Mammary epithelial cell (primary cell): ENCODE measurements at places on chromosomes 11 and 22. TPM values are rescaled to one million over a fixed set of nuclear protein-coding genes. Genes with fewer than 3 reads are reported as not detected.

DNA sequence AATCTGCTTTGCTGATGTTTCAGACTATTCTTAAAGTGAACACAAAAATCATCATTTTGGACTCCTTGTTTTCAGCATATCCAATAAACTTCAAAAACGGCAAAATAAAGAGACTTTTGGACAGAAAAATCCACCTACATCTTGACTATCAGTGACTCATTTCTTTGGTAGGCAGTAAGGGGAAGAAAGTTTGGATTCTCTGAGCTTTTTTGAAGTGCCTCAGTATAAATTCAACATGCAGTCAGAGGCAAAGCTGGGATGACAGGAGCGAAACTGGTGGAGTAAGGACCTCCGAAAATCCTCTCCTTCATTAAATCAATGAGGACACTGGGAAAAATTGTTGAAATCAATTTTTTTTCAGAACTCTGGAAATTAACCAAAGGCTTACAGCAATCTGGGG is 29.7 kb downstream of the EFCAB6 start:
- no peak for DNase-seq

DNA sequence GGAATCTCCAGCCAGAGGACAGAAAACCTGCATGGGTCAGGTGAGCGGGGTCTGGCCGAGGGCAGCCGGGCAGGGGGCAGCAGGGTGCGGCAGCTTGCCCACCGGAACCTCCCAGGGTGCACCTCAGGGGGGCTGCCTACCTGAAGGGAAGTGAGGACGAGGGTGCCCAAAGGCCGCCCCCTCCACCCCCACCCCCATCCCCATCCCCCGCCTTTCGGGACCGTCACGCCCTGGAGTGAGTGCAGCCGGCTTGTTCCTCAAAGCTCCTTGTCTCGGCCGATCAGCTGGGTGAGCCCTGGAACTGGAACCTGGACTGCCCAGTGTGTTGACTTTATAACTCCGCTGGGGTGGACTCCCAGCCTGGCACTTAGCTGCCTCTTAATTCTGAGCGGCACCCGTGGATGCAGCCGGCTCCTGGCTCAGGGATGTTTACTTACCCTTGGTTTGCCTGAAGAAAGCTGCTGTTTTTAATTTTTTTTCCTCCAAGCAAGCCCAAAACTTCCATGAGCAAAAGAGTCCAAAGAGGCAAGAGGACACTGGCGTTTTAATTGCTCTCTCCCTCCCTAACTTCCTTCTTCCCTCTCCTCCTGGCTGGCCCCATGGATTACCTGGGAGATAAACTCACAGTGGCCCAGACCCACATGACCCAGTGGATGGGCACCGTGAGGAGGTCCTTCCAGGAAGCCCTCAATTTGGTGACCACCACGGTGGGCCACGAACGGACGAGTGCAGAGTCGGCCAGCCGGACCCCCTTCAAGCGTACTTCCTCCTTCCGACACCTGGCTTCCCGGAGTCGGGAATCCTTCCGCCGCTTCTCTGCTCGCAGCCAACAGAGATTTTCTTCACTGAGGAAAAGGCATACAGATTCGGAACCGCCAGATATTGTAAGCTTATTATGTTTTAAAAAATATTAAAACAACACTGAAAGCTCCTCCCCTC is 87.8 kb upstream of the CRYBB3 start:
- no peak for DNase-seq

GRCh38 chr11:692824-693414 is 2.1 kb downstream of the DEAF1 start:
- peak; percentile 95 for DNase-seq

DNA sequence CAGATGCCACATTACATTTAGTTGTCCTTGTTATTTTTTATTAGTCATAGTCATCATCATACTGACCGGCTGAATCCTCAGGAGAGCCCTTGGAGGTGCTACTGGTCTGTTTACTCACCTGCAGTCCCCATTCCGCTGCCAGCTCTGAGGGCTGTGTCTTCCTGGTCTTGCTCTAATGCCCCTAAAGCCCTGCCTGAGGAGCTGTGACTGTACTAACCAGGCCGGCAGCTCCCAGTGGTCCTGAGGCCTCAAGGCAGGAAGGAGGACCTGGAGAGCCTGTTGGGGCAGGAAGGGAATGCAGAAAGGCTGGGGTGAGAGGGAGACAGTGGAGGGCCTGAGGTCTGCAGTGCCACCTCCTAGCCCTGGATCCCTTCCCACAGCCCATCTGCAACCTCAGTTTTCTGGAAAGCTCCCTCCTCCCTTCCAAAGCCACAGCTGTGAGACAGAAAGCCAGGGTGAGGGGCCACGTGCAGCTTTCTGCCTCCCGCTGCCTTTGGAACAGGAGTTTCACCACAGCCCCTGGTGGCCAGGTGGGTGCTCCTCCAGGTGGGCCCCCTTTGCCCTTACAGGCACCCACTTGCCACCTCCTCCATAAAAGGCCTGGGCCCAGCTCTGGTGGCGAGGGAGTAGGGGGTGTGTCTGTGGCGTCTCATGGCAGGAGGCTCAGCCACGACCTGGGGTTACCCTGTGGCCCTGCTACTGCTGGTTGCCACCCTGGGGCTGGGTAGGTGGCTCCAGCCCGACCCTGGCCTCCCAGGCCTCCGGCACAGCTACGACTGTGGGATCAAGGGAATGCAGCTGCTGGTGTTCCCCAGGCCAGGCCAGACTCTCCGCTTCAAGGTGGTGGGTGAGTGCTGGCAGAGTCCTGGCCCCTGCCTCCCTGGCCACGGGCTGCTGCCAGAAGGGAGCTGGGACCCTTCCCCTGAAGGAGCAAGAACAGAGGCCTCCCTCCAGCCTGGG is at the start of gene ZP1:
Gene ZP1, plus strand, starts transcription at position 632 of the 960 bp plus-strand sequence. Its CDS starts 20 bp downstream, at position 652.
- DNase-seq, result no peak

The APOL5 gene
- not detected for polyA plus RNA-seq

DNA sequence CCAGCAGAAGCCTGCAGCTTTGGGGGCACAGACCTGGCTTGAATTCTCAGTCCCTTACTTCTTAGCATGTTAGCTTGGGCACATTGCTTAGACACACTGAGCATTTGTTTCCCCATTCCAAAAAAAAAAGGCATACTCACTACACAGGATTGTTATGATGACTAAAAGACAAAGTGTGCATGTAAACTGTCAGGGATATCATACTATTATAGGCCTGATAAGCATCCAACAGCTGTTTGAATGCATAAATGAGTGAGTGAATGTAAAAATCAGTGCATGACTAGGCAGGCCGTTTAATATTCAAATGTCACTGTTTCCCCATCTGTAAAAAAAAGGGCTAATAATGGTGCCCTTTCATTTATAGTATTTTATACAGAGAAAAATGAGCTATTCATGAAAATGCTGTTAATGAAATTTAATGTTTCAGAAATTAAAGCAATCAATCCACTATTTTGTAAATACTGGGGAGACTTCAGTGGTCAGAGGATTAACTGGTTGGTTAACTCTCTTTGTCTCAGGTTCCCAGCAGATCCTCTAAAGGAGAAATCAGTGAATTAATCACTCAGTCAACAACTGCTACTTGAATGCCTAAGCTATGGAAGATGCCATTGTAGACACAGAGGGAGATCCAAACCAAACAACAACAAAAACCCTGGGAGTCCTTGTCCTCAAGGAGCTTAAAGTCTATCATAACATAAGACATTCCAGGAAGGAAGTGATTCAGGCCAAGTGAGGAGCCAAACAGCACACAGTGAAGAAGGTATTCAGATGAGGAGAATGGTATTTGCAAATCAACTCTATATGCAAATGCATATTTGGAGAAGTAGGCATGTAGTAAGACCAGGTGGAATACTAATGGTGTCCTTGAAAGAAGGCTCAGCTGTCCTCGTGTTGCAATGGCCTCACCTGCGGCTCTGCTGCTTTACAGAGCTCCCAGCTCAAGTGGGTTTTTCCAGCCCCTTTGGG is 26.8 kb downstream of the BARX2 start:
- DNase-seq, result no peak

DNA sequence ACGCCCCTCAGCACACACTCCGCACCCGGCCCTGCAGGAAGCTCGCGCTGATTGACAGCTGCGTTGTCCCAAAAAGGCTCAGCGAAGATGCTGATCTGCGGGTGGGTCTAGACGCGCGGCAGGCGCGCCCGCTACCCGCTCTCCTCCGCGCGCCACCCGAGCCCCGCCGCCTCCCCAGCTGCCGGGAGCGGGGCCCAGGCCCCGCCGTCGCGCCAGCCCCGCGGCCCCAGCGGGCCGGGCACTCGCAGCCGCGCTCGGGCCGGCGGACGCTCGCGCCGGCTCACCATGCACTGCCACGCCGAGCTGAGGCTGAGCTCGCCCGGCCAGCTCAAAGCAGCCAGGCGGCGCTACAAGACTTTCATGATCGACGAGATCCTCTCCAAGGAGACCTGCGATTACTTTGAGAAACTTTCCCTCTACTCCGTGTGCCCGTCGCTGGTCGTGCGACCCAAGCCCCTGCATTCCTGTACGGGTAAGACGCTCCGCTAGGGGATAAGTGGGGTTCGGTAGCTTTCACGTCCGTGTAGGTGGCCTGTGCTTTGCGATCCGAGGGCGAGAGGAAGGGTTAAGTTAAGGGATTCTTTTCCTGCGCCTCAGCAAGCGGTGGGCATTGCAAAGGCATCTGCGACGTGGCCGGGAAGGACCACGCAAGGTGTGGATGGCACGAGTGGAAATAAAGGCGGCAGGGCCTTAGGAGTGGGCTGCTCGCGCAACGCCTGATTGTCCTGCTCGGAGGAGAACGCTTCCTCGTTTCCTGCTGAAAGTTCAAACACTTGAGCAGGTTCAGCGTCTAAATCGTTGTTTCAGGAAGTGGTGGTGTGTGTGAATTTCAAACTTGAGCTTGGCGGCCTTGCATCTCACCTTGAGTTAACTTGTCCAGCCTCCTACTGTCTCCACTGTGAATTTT is at the start of gene BARX2:
Gene BARX2, plus strand, starts transcription at position 98 of the 907 bp plus-strand sequence. Its CDS starts 188 bp downstream, at position 286.
- DNase-seq, result peak; percentile 64
